Natural killer cell (primary cell): ENCODE measurements at places on chromosomes 1 and 21. TPM values are rescaled to one million over a fixed set of nuclear protein-coding genes. Genes with fewer than 3 reads are reported as not detected.

CIART gene
- 1.9 TPM for total RNA-seq

FMO5 gene
- 6.0 TPM for total RNA-seq

OR2AK2 gene
- total RNA-seq: not detected

FCRLA gene
- total RNA-seq: 0.90 TPM

BOLA1 gene
- 7.9 TPM for total RNA-seq

STUM gene
- not detected for total RNA-seq

IGSF5 gene
- total RNA-seq: not detected

DCLRE1B gene
- total RNA-seq: 5.5 TPM

FCGR3A gene
- 557 TPM for total RNA-seq

EFNA1 gene
- total RNA-seq: 1.9 TPM

ADGRL2 gene
- not detected for total RNA-seq

SERPINC1 gene
- 0.48 TPM for total RNA-seq

PDC gene
- total RNA-seq: not detected

F5 gene
- 0.02 TPM for total RNA-seq

OR2L13 gene
- not detected for total RNA-seq

KLHDC9 gene
- total RNA-seq: 0.50 TPM

UBXN10 gene
- total RNA-seq: 3.5 TPM
